ENCODE measurements at places on chromosomes 11 and 22. TPM values are rescaled to one million over a fixed set of nuclear protein-coding genes. Genes with fewer than 3 reads are reported as not detected.

DNA sequence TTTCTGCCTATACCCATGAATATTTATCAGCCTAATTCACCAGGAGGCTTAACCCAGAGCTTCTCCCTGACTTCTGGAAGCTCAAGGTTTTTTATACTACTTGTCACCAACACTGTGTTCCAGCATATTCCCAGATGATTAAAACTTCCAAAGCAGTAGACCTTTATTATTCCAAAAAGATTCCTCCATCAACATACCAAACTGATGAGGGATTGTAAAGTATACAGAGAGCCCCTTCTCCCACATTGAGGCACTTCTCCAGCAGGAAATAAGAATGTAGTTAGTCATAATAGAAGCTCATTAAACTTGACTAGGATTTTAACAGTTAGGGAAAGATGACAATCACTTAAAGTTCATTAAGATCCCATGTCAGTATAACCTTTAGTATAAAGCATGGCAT lies 51.4 kb upstream of the CEP126 start:
- DNase-seq: no peak

- DNase-seq: no peak
These were observed 44.6 kb upstream of the EP300 start for GRCh38 chr22:41047801-41048211.

GRCh38 chr11:12841946-12842630 lies 167.0 kb upstream of the RASSF10 start:
- DNase-seq: no peak

- no peak for DNase-seq
These were observed 9.8 kb downstream of the IL17REL start for GRCh38 chr22:50002791-50003190.

DNA sequence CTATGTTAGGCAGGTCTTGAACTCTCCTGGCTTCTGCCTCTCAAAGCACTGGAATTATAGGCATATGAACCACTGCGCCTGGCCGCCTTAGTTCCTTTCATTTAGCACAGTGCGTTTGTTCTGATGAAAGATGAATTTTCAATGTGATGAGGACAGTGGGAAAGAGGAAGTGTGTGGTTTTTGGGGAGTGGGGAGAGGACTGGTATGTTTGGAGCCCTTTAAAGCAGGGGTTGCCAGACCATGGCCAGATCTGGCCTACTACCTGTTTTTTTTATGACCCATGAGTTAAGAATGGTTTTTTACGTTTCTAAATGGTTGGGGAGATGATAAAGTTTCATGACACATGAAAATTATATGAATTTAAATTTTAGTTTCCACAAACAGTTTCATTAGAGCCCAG lies 12.5 kb downstream of the ATXN10 start:
- no peak for DNase-seq

DNA sequence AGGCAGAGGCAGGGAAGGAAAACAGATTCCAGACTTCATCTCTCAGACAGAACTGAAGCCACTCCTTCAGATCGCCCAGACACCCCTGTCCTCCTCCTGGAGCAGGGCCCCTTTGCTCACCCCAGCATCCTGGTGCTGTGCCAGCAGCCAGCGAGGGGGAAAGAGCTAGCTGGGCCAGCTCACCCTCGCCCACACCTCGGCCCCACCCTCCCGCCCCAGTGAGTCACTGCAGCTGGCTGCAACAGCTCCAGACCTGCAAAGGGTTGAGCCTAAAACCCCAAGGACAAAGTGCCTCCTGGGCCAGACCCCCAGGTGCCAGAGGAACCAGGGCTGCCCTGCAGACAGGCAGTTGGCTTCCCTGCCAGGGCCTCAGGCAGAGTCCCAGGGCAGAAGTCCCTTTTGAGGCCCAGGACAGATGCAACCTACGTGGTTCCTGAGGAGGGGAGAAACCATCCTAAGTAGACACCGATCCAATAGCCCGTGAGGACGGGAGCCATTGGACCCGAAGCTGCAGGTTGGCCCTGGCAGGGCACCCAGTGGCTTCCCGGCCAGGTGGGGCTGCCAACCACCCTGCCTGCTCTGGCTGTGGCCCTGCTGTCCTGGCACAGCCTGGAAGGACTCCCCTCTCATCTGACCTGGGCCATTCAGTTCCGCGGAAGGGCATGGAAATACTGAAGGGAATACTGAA lies 7.2 kb downstream of the AHNAK start:
- DNase-seq: no peak

GRCh38 chr11:41980741-41981140 lies 521.3 kb upstream of the LRRC4C start:
- DNase-seq: no peak

DNA sequence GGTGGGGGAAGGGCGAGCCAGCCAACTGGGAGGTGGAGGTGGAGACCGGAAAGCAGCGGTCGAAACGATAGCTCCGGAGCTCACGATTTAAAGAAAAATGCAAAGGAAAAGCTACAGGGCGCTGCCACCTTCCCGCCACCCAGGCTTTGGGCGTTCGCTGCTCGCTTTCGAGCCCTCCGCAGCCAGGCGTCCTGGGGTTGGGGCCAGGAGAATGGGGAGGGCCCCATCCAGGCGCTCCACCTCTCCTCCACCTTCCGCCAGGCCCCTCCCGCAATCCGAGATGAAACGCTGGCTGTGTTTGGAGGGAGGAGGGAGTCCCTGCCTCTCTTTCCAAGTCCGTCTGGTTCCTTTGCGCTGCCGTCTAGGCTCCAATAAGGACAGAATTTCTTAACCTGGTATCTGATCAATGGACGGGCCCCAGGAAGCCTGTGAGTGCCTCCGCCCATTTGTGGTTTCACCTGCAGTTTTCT lies 483 bp upstream of the ABTB2 start:
- peak; percentile 44 for DNase-seq

DNA sequence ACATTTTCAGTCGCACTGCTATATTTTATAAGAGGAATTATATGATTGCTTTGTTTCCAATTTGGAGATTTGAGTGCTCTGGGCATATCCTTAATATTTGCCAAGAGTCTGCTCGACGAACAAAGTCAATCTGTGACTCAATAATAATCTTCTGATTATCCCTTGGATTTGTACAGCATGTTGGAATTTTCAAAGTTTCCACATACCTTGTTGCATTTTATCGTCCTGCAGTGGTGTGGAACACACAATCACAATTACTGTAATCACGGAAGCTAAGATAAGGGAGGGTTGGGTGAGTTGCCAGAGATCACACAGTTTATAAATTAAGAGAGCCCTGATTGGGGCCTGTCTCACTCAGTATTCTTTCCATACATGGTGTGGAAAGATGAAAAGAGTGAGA lies 189.3 kb downstream of the GUCY1A2 start:
- DNase-seq: no peak

- DNase-seq: no peak
These were observed 39.3 kb upstream of the H19 start for GRCh38 chr11:2036863-2037486.

GRCh38 chr11:3120071-3120792 lies 44.9 kb downstream of the OSBPL5 start:
- peak; percentile 8 for DNase-seq

DNA sequence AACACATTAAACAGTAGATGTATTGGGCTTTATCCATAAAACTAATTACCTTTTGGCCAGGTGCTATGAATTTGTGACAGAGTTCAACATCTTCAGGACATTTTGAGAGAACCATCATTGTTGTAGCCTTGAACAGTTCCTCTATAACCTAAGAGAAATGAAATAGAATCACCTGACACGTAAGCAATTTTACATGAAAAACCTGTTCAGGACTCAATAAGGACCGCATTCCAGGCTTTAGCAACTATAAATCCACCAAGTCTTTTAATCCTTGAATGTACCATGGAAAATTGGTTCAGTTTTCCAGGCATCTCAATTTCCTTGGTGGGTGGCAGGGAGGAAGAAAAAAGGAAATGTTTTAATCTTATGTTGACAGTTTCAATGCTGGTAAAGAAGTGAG lies 60.9 kb upstream of the GAB2 start:
- no peak for DNase-seq

GRCh38 chr22:18115906-18116371 lies 5.3 kb downstream of the TUBA8 start:
- DNase-seq: no peak

GRCh38 chr11:95922536-95923438 lies 1.1 kb downstream of the MTMR2 start:
- no peak for DNase-seq

GRCh38 chr11:122115524-122116379 lies at the start of gene BLID:
Gene BLID (minus strand): TSS chr11:122116215. CDS start chr11:122115922, 293 bp downstream.
- DNase-seq: peak; percentile 20

GRCh38 chr11:132792341-132793140 lies 739.8 kb downstream of the OPCML start:
- no peak for DNase-seq

GRCh38 chr22:29937940-29938693 lies 55.1 kb downstream of the MTMR3 start:
- no peak for DNase-seq

DNA sequence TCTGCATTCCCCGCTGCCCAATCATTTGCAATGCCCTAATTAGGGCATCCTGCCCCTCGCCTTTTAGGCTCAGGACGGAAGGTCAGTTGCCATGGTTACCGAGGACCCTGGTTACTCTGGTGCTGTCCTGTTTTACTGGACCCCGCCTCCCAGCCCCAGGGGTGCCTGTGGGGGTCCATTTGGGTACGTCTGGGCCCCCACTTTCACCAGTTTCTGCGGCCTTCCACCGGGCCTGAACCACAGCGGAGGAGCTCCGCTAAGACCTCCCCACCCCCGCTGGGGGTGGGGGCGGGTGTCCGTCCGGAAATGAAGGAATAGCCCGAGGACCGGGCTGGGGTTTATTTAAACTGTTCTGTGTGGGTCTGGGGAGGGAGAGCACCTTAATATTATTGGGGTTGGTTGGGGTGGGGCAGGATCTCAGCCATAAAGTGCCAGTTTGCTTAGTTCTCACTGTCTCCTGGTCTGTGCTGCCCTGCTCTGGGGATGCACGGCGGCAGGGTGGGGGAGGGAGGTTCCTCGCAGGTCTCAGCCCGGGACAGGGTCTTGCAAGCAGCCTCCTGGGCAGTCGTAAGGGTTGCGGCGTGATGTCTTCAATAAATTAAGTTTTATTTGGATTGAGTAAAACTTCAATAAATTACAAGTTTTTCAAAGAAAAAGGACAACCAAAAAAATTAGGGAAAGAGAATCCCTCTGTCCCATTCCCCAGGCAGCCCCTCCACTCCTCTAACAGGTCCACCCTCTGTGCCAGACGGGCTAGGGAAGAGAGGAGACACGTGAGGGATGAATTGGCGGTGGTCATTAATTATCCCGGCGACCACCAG lies 5.3 kb downstream of the PHOX2A start:
- DNase-seq: no peak

- no peak for DNase-seq
These were observed 8.0 kb downstream of the JAML start for GRCh38 chr11:118216621-118217481.

GRCh38 chr11:61303725-61304124 lies 8.6 kb upstream of the VWCE start:
- no peak for DNase-seq

DNA sequence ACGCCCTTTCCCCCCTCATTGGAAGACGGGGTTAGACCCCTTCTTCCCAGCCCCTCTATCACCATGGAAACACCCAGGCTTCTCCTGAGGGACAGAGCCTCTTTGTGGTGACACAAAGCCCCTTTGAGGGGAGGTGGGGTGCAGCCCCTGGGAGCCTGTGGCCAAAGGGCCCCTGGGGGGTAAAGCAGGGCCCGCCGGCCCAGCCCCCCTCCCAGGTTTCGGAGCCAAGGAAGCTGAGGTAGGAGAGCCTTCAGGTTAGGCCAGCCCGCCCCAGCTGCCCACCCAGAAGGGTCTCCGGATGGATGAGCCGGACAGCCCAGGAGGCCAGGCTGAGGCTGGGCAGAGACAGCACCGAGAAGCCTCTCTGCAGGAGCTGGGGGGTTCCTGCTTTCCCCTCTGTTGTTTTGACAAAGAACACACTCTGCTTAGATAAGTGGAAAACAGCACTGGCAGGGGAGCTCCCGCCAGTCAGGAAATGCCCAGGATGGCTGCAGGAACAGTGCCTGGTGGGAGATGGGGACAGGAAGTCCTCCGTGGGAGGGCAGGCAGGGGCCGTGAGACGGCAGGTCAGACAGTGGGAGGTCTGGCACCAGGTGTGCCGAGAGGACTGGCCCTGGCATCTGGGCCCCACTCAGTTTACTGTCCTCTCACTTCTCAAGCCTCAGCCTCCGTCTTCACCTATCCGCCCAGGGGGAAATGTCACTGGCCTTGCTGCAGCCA lies 18.2 kb downstream of the ARVCF start:
- no peak for DNase-seq

- no peak for DNase-seq
These were observed 126.4 kb upstream of the FAT3 start for GRCh38 chr11:92098172-92098571.

DNA sequence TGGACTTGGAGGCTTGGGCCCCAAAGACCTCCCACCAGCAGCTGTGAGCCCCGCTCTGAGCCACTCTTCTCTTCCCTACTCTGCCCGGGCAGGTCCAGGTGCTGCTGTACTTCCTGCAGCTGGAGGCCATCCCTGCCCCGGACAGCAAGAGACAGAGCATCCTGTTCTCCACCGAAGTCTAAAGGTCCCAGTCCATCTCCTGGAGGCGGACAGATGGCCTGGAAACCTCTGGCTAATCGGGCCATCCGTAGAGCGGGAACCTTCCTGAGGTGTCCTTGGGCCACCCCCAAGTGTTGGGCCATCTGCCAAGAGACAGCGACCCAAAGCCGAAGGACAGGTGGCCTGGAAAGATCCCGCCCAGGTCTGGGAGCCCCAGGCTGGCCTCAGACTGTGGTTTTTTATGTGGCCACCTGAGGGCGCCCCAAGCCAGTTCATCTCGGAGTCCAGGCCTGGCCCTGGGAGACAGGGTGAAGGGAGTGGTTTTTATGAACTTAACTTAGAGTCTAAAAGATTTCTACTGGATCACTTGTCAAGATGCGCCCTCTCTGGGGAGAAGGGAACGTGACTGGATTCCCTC lies 135.1 kb downstream of the BCR start:
- peak; percentile 66 for DNase-seq

GRCh38 chr11:117744471-117745150 lies 52.4 kb downstream of the DSCAML1 start:
- no peak for DNase-seq

GRCh38 chr11:122101625-122102291 lies 14.3 kb downstream of the BLID start:
- DNase-seq: peak; percentile 19

GRCh38 chr11:10588904-10589303 lies 20.4 kb upstream of the LYVE1 start:
- no peak for DNase-seq

- peak; percentile 59 for DNase-seq
These were observed 264 bp downstream of the CHEK1 start for GRCh38 chr11:125625225-125625629.

GRCh38 chr11:14673824-14674405 lies 30.3 kb downstream of the PDE3B start:
- no peak for DNase-seq

GRCh38 chr11:93403930-93404329 lies 73.4 kb downstream of the DEUP1 start:
- DNase-seq: no peak

The C22orf15 gene
- not detected for total RNA-seq

The C22orf42 gene
- 13.9 TPM for total RNA-seq

The PATE4 gene
- total RNA-seq: not detected

The SYT7 gene
- 10.3 TPM for total RNA-seq

The TBX1 gene
- total RNA-seq: 5.9 TPM

The CHRNA10 gene
- total RNA-seq: 2.8 TPM

The MRGPRX3 gene
- not detected for total RNA-seq

The OVOL1 gene
- total RNA-seq: 12.4 TPM

All from progenitor cell of endocrine pancreas (in vitro differentiated cells).